Fibroblast of the aortic adventitia (primary cell): ENCODE measurements at places on chromosomes 7 and 10. TPM values are rescaled to one million over a fixed set of nuclear protein-coding genes. Genes with fewer than 3 reads are reported as not detected.

The OPN1SW gene
- not detected in 2 replicates for total RNA-seq

GRCh38 chr10:93062514-93063143, 2.0 kb downstream of the CYP26C1 start:
- DNase-seq: peak; percentile 45

DNA sequence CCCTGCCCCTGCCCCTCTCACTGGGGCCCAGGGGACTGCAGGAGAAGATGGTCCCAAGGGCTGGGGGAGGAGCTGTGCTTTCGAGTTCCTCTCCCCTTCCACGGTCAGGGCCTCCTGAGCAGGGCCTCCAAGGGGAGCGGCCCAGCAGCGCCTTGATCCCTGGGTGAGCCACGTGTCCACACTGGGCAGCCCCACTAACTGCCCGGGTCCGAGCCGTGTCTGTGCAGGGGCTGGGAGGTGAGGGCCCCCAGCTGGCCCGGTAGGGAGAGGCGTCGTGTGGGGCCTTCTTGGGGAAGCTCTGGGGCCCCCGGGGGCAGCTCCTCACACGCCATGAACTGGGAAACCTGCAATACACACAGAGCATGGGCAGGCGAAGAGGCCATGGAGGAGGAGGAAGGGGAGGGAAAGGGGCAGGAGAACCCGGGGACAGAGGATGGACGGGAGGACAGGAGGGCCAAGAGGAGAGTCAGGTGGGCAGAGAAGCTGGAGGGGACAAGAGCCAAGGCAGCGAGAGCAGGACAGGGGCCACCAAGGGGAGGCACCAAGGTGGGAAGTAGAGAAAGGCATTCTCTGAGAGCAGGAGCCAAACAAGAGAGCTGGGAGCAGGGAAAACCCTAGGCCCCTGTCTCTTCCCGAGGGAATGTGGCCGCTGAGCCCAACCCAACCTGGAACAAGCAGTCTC, 32.8 kb downstream of the KCNH2 start:
- no peak for DNase-seq

GRCh38 chr10:125013529-125013872, 71.6 kb downstream of the ZRANB1 start:
- no peak for DNase-seq

The TEX47 gene
- not detected in 2 replicates for total RNA-seq

The SLC35B4 gene
- 7.8 and 18.4 TPM in 2 replicates for total RNA-seq

DNA sequence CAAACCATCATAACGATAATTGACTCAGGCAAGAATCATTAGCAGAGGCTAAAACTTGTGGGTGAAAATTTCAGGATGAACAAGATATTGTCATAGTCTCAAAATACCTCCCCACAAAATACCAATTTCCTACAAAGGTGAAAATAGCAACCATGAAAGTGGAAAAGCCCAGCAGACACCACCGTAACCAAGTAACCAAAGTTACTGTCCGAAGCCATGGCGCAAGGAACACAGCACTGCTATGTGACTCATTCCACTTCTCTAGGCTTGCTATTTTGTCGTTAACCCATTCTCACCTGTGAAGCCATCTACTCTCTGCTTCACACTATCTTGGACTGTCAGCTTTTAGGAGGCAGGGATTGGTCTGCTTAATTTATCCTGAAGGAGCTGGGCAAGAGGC, 113.8 kb upstream of the CACUL1 start:
- no peak for DNase-seq

- DNase-seq: no peak
Measured at GRCh38 chr7:70585071-70585470, 546.9 kb upstream of the GALNT17 start.
